ENCODE measurements at places on chromosomes 11 and 22. TPM values are rescaled to one million over a fixed set of nuclear protein-coding genes. Genes with fewer than 3 reads are reported as not detected.

DNA sequence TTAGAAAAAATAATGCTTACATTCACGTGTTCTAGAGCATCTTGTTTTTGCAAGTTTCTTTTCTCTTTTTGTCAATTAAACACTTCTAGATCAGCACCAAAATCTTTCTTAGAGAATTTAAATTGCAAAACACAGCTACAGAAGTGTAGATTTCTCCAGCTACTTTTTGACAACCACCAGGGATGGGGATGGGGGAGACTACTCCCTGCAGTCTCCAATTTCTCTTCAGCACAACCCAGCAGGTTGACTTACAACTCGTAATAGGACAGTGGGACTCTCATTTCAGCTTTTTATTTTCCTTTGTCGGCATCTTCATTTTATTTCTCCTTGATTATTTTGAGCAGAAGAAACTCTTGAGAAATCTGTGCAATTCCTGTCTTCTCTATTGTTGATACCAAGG lies 441.2 kb downstream of the LRRC4C start:
- DNase-seq = no peak

- DNase-seq = no peak
Measured at GRCh38 chr11:63369971-63370588, 495 bp downstream of the SLC22A9 start.

Gene TMPRSS5
- total RNA-seq = 1.6 TPM

- no peak for DNase-seq
Measured at GRCh38 chr11:114098927-114099326, 39.4 kb downstream of the ZBTB16 start.

Gene CFAP300
- 7.4 TPM for total RNA-seq

DNA sequence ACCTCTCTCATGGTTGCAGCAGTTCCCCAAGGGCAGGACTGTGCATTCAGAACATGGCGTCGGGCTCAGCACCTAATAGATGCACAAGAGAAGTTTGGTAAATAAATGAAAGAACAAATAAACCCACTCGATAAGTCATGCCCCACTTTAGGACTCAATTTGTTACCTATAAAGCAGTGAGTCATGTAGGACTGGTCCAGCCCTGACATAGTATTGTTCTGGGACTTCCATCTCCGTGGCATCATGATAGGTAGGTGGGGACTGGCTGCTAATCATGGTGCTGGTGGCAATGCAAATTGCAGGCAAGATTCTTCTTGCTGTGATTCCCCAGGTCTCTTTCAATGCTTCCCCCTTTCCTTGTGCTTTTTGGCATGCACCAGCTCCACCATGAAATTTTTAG lies 118.2 kb upstream of the CSNK2A3 start:
- DNase-seq = no peak

DNA sequence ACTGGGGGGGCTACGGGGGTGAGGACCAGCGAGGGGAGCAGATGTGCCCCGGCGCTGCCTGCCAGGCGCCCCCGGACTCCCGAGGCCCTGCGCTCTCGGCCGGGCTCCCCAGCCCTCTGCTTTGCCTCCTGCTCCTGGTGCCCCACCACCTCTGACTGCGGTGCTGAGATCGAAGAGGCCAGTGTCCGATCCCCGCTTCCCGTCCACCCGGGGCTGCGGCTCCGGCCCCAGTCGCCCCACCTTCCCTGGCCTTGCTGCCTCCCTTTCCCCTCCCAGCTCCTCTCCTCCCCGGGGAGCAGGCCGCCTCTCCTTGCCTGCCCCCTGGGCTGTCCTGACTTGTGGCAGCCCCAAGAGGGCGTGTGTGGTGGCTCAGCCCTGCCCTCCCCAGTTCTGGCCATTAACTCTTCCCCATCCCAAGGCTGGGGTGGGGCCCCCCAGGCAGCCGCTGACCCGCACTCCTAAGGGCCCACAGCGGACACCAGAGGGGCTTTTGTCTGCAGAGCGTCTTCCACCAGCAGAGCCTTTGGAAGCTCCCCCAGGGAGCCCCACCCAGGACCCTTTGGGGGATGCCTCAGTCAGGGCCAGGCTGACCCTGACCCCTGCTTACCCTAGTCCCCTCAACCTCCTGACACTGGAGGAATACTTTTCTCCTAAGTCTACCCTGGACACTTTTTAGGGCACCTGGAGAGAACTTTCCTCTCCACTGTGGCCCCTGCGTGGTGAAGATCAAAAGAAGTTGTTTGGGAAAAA lies 16.6 kb downstream of the RTN4RL2 start:
- DNase-seq = peak; percentile 55

Gene CNIH2
- 0.99 TPM for total RNA-seq

DNA sequence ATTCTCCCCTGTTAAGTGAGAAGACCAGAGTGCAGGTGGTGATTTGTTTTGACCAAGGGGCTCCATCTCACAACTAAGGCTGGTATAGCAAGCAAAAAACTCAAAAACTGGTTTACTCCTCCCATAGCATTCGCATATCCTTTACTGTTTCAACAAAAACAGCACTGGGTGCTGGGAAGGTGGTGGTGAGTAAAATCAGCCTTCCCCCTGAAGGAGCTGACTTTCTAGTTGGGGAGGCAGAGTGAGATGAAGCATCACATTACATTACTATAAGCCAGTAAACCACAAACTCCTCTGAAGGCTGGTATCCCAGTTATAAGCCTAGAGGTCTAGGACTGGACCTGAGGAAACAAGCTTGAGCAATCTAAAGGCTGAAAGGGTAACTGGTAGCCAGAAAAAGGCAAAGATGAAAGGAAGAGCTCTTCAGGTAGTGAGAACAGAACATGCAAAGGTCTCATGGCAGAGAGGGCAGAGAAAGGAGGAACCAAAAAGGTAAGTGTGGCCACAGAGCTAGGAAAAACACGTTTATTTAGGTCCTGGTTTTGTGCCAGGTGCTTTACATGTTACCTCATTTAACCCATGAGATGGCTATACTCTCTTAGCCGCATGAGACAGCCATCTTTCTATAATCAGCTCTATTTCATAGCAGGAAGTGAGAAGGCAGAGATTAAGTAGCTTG lies 22.3 kb downstream of the TMEM123 start:
- DNase-seq = no peak

DNA sequence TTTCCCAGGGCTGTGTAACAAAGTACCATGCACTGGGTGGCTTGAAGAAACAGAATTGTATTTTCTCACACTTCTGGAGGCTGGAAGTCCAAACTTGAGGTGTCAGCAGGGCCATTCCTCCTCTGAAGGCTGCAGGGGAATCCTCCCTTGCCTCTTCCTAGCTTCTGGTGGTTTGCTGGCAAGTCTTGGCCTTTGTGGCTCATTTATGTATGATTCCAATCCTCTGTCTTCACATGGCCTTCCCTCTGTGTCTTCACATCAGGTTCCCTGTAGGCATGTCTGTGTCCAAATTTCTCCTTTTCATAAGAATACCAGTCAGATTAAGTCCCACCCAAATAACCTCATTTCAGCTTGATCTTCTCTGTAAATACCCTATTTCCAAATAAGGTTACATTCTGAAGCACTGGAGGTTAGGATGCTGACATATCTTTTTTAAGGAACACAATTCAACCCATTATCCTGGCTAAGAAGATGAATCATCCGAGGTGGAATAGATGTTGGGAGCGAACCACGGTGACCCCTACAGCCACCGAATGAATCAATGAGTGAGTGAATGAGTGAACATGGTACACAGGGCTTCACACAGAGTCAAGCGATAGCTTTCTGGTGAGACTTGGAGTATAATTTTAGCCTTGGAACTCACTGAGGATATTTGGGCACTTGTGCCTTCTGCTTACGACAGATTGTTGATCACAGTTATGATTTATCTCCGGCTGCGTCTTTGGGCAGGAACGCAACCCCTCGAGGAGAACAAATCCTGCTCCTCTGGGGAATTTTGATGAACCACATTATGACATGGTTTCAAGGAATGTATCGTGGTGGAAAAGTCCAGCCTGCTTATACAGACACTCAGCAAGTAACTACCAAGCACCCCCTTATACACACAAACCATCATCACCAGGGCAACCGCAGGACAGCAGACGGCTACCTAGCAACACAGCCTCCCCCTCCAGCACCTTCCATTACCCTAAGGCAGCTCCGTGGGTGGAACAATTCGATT lies 34.3 kb upstream of the MICAL2 start:
- DNase-seq = no peak

Gene SMC1B
- not detected for total RNA-seq

GRCh38 chr22:20905415-20906386 lies 11.5 kb upstream of the CRKL start:
- no peak for DNase-seq

GRCh38 chr11:32341620-32342613 lies 93.4 kb downstream of the WT1 start:
- DNase-seq = no peak

- DNase-seq = peak; percentile 43
Measured at GRCh38 chr11:78149646-78150045, 10.2 kb upstream of the ALG8 start.

DNA sequence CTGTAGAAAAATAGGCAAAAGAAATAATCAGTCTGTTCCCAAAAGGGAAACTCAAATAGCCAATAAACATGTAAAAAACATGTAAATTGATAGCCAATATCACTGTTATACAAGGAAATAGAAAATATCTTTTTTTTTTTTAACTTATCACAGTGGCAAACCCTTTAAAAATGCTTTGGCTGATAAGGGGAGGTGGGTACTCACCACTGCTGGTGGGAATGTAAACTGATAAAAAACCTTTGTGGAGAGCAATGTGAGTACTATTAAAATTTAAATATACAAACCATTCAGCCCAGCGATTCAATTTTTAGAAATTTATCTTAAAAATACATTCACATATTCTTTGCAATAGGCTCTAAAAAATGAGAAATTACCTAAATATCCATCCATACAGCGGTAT lies 3.6 kb downstream of the RPUSD4 start:
- no peak for DNase-seq

Gene SORL1
- 43.6 TPM for total RNA-seq

Data from HT-29 (cell line).